ENCODE measurements at places on chromosomes 4 and X.

DNA sequence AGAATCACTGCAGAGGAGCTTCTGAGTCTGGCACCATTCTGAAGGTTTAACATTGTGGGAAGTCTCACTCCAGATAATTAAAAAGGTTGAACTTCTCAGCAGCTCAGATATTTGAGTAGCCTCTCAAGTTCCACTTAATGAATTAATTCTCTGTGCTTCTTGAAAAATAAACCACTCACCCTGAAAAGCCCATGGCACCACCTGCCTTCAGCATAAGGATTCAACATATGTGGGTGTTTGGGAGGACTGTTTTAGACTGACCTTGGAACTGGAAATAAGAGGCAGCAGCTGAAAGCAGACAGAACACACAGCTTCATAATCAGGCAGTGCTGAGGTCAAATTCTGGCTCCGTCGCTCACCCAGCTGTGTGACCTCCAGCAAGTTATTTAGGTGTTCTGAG lies 100.6 kb downstream of the KCNIP4 start:
- DNase-seq = no peak

- no peak for DNase-seq
Measured at GRCh38 chr4:149465955-149466354, 349.7 kb downstream of the IQCM start.

- no peak for DNase-seq
Measured at GRCh38 chr4:173381610-173382009, 10.9 kb downstream of the SAP30 start.

DNA sequence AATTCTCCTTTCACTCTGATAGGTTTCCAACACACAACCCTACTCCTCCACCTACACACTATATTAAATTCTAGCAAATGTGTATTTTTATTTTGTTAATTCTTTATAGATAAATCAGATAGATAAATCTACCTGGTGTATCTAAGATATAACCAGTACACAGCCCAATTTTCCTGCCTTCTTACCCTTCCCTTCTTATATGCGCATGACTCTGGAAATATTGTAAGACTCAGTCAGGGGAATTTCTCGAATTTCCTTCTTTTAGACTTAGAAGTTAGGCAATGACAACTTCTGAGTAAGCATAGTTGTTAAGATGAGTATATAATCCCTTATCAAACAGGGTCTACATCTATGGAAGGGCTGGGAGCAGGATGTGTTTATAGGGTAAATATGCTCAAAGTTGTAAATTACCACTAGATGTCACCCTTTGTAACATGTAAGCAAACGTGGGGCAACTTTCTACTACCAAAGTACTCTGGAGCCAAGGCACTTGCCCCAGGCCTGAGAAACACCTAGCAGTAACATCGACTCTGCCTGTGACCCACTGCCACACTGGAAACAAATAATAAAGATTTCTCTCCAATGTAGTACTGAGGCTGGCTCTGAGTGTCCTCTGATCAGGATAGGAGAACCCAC lies 444.7 kb downstream of the IQCM start:
- no peak for DNase-seq

- DNase-seq = no peak
Measured at GRCh38 chr4:87130985-87131703, 89.3 kb downstream of the KLHL8 start.

Measured in spinal cord (tissue), 10 donors.